ENCODE measurements at places on chromosomes 13 and 19.
A peak's percentile ranks its signal among the peaks of the same experiment; 100 is the strongest.

GRCh38 chr13:28820099-28821051 is at the start of gene MTUS2:
MTUS2 (plus strand) TSS chr13:28820339.
- DNase-seq = peak; percentile 45

DNA sequence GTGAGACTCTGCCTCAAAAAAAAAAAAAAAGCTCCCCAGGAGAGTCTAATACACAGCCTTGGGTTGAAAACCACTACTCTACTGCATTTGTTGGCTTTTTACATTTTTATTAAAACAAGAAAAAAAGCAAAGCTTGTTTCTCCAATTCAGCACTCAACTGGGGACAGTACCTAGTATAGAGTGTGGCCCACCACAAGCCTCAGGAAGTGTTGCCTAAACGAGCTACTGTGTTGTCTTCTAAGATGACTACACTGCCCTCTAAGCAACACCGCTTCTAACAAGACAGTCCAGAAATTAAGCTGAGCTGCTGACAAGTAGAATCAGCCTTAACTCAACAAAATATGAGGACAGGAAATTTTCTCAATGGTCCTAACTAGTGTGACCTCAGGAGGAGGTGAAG is 522.2 kb downstream of the FGF9 start:
- DNase-seq = no peak

GRCh38 chr13:89393758-89394304 is 1722.7 kb downstream of the SLITRK5 start:
- DNase-seq = no peak

- DNase-seq = no peak
Observed at GRCh38 chr13:90770334-90770733, 577.2 kb upstream of the MIR17HG start.

DNA sequence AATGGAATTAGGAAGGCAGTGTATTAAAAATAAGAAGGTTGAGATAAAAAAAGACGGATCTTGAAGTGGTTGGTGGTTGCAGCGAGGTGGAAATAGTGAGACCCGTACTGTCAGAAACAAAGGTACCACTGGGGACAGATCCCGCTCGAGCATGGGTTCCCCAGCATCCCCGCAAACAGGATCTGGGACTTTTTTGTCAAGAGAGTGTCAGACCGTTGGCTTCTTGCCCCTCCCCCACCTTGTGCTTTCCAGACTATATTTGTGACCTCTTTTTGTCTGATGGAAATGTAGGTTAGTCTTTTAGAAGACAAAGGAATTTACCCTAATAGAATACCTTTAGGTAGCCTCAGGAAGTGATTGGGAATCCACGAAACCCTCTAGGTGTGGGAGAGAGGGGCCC is 4.2 kb downstream of the GATAD2A start:
- no peak for DNase-seq

DNA sequence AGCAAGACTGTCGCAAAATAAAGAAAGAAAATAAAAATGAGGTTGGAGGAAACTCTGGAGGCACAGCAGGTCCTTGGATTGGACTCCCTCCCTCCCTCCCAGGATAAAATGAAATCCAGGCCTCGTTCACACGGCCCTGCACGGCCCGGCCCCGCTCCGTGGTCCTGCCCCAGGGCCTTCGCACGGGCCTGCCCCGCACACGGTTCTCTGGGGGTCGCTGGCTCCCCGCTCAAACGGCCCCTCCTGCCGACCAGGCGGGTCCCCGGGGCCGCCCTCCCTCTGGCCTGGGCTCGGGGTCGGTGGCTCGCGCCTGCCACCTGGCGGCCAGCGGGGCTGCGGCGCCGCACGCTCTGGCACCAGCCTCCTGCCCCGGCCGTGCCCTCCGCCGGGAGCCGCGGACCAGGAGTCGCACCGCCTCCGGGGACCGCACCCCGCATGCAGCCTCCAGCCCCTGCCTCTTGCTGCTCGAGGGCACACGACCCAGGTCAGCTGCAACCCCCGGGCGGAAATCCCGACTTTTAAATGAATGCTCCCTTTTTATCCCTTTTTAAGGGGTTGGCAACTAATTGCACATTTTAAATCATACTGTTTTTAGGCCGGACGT is 1.5 kb upstream of the WDR18 start:
- peak; percentile 86 for DNase-seq

- no peak for DNase-seq
Observed at GRCh38 chr19:964761-965694, 19.1 kb upstream of the WDR18 start.

DNA sequence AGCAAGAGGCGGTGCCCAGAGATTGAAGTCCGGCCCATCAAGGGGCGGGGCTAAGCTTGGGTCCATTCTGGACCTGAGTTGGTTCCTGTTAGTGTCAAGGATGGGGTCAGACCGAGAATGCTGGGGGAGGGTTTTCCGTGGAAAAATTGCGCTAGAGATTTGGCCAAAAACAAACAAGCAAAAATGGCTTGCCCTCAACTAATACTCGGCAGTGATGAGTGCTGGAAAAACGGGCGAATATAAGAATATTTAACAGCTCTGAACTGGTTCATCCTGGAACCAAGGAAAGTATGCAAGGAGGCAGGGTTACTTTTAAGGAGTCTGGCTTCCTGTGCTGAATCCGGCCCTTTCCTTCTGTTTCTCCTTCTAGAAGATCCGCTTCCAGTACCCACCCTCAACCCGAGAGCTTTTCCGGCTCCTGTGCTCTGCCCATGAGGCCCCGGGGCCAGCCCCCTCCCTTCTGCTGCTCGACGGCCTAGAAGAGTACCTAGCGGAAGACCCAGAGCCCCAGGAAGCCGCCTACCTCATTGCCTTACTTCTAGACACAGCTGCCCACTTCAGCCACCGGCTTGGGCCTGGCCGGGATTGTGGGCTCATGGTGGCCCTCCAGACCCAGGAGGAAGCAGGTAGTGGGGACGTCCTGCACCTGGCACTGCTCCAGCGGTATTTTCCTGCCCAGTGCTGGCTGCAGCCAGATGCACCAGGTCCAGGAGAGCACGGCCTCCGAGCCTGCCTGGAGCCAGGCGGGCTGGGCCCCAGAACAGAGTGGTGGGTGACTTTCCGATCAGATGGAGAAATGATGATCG is 880 bp downstream of the SWSAP1 start:
- DNase-seq = peak; percentile 79

DNA sequence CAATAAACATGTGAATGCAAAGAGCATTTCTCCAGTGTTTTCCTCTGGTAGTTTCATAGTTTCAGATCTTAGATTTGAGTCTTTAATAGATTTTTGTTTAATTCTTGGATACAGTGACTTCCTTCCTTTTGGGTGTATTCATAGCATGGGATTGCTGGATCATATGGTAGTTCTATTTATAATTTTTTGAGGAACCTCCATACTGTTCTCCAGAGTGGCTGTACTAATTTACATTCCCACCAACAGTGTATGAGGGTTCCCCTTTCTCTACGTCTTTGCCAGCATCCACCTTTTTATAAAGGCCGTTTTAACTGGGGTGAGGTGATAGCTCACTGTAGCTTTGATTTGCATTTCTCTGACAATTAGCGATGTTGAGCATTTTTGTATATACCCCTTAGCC is 9.3 kb upstream of the CALM3 start:
- no peak for DNase-seq

GRCh38 chr13:44464471-44464870 is 90.8 kb downstream of the SERP2 start:
- DNase-seq = no peak

DNA sequence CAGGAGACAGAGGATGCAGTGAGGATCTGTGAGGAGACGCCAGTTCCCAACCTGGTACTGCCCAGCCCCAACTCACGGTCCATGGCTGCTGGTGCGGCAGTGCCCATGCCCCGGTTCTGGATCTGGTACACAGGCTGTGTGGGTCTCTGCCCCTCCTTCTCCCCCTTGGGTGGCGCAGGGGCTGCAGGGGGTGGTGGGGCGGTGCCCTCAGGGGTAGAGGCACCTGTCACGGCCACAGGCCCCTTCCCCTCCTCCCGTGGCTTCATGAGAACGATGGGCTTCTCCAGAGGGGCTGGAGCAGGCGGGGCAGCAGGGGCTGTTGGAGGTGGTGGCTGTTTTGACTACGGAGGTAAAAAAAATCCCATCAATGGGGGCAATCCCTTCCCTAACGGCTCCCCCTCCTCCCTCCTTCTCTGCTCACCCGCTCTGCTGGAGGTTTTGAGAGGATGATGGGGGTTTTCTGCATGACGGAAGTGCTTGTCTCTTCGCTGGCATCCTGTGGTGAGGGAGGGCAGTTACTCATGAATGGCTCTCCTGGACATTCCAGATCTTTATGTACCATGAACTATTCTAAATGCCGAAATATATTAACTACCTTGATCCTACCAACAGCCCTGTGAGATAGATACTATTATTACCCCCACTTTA is 7.1 kb downstream of the SMG9 start:
- no peak for DNase-seq

GRCh38 chr19:7188698-7189629 is 105.2 kb downstream of the INSR start:
- no peak for DNase-seq

GRCh38 chr13:71169180-71169579 is 697.8 kb downstream of the DACH1 start:
- no peak for DNase-seq

DNA sequence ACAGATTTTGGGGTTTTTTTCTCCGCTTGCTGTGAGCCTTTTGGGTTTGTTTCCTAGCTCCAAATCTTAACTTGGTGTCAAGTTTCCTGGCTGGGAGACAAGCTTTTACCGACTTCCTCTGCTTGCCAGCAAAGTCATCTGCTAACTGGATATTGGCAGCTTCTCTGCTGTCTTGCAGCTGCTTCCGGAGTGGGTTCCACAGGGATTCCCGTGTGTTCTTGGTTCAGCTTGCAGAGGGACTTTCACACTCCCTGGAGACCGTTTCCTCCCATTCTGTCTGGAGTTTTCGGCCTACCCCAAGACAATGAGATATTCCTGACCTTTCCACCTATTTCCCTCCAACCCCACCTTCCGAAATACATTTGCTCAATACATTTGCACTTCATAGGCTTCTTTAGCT is 2.2 kb upstream of the COLGALT1 start:
- DNase-seq = no peak

DNA sequence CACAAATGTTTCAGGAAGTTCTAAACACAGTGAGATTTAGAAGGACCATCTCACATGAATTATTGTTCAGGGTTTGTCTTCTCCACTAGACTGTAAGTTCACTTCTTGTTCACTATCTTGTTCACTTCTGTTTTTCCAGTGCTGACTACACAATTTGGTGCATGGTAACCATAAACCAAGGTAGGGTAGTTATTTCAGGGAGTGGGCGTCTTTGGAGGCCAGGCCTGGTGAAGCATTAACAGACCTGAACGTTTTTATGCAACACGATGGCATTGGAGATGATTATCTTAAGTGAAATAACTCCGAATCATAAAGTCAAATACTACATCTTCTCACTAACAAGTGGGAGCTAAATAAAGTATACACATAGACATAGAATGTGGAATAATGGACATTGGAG is 14.4 kb upstream of the OXGR1 start:
- no peak for DNase-seq

DNA sequence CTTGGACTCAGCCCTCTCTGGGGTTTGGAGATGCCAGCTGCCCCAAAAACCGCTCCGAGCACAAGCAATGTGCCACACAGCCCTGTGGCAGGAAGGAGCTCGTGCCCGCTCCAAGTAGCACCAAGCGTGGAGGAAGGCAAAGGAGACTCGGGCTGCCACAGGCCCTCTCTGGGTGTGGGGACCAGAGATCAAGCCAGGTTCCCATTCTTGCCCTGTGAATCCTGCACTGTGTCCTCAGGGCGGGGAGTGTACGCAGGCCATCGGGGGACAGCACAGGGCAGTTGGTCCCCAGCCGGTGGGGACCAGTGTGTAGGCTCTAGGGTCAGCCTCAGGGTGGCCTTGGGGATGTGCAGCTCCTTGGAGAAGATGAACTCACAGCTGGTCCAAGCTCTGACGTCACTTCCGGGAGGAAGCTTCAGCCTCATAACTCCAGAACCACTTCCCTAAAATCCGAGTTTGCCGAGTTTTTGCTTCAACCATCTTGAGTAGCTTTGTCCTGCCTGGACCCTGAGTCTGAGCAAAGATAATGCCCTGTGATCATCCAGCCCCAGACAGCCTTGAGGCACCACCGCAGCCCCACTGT is 9.3 kb upstream of the CPAMD8 start:
- DNase-seq = peak; percentile 32

DNA sequence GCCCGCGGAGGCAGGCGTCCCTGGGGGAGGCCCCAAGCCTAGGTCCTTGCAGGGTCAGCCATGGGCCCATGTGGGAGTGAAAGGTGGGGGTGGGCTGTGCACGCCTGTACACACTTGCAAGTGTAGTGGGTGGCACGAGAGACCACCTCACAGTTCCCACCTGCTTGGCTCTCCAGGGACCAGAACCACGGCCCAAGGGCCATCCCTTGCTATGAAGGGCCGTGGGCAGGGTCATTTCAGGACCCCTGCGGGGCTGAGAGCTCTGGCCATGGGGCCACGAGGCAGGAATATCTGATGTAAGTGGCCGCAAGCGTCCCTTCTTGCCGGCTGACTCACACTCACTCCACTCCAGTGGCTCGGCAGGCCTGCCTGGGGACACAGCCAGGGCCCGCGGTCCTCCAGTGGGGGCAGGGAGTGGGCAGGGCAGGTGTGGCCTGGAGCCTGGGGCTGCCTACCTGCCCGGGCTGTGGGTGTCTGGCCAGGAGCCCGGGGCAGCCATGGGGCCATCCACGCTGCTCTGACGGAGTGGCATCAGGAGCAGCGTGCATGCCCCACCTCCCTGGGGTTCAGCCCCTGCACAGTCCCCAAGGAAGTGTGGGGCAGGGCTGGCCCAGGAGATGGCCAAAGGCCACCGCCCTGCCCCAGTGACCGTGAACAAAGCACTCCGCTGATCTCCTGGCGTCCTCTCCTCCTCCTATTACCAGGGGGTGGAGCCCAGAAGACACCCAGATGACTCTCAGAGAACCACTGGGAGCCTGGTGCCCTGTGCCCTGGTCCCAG is 8.6 kb upstream of the MKNK2 start:
- no peak for DNase-seq

DNA sequence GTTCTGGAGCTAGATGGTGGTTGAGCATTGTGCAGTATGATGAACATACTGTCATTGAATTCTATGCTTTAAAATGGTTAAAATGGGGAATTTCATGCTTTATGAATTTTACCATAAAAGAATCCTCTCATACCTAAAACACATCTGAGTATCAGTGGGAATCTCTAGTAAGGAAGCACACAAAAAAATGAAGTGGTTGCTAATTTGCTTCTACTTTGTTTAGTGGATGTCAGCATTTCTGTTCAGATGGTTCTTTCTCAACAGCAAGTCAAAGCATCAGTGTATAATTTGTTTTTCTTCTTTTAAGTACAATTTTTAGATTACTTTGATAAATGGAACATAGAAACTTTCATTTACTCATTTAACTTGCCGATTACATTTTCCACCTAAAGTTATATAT is 52.1 kb upstream of the AKAP11 start:
- DNase-seq = no peak

GRCh38 chr13:75530549-75530961 is 7.1 kb downstream of the COMMD6 start:
- DNase-seq = no peak

- DNase-seq = peak; percentile 50
Observed at GRCh38 chr19:12913851-12914690, 5.0 kb downstream of the SYCE2 start.
